LHCN-M2 (cell line): ENCODE measurements at places on chromosomes 16 and 17.

DNA sequence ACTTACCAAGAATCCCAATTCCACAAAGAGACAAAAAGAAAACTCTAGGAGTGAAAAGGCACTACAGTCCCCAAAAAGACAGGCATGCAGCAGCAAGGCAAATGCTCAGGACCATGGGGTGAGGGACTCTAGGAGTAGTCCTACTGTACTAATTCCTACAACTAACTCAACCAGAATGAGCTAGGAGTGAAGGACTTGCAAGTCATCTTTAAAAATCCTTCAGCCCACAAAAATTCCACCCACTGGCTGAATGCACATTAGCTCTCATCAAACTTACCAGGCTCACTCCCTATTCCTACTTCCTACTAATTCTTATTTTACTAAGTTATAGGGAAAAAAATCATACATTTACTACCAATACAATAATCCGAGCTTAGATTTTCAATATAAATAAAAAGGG lies 141.7 kb upstream of the C17orf78 start:
- no peak for DNase-seq

DNA sequence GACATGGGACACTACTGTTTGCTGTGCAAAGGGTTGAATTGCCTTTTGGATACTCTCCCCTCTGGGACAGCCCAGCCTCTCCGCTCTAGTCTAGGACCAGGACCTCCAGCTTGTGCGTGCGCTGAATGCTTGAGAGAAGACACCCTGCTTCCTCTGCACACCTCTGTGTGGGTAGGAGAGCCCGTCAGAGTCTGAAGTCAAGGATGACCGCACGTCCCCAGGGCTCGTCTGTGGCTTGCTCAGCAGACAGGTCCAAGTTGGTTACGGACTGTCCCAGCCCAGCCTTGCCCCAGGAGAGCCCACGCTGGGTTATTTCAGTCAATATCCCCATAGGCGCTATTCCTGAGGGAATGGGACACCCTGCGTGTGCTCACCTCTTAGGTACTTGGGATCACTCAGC lies 3.7 kb downstream of the C16orf89 start:
- no peak for DNase-seq

- no peak for DNase-seq
These were observed 448 bp upstream of the TNFRSF12A start for GRCh38 chr16:3019594-3020246.

DNA sequence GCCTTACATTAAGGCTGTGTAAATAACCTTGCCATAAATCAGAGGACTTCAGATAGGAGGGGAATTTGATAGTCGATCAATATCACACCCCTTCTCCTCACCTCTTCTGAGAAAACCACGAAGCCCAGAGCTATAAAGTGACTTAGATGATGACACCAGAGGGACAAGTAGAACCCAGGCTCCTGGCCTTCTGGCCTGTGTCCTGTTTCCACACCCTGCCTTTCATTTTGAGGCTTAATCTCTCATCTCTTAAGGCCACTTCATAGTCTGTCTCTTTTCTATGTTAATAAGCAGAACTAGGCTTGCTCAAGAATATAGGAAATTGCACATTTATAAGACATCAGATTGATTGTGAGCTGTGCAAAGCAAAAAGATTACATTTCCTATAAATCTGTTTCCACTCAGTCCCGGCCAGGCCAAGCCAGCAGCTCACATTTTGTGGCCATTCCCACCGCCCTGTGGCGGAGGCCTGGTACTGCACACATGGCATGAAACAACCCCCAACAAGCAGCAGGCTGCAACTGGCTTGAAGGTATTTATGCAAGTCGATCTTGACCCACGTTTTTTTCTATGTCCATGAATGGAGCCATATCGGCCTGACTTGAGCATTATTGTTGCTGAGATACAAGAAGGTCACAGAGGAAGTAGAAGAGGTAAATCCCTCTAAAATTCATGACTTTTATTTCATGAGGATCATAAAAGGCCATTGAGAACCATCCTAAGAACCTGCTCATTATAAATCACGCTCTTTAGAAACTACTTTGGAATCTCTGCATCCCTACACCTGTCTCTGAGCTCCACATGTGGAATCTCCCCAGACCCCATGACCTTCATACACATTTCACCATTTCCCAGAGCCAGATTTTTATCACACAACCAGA lies 93.7 kb downstream of the PMP22 start:
- DNase-seq, result peak; percentile 49

- DNase-seq, result peak; percentile 10
These were observed 841 bp downstream of the C16orf89 start for GRCh38 chr16:5064915-5065314.

DNA sequence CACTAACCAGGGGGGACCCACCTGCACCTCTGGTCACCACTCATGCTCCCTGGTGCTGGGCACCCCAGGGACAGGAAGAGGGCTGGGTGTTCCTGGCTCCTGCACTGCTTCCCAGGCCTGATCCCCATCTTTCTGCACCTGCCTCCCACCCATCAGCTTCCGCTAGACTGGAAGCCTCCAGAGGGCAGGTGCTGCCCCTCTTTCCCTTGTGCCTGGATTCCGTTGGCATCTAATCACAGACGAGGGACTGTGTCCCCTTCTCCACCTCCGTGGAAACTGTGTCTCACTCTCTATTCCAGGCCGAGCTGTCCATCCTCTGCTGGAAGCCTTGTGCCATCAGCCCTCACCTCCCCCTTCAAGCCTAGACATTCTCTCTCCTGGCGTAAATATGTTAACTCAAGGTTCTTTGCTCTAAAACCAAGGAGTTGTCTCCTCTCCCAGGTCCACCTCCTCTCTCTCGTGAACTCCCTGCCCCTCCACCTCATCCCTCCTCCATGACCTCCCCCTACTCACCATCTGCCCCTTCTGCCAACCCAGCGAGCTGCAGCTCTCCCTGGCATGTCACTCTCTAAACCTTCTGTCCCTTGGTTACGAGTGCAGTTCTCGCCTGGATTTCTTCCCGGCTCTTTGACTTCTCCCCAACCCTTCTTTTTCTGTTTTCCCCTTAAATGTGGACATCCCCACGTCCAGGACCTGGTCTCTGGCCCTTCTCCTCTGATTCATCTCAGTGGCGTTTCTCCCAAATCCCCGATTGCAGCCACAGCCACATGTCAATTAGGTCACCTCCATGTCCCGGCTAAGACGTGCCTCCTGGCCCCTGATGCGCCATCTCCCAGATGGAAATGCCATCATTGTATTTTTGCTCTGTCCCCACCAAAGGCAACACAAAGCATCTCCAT lies 107.7 kb downstream of the SEC14L1 start:
- DNase-seq, result no peak

- DNase-seq, result no peak
These were observed 11.6 kb upstream of the ZFPM1 start for GRCh38 chr16:88441460-88441859.

GRCh38 chr17:14590459-14591250 lies 289.8 kb downstream of the HS3ST3B1 start:
- no peak for DNase-seq

DNA sequence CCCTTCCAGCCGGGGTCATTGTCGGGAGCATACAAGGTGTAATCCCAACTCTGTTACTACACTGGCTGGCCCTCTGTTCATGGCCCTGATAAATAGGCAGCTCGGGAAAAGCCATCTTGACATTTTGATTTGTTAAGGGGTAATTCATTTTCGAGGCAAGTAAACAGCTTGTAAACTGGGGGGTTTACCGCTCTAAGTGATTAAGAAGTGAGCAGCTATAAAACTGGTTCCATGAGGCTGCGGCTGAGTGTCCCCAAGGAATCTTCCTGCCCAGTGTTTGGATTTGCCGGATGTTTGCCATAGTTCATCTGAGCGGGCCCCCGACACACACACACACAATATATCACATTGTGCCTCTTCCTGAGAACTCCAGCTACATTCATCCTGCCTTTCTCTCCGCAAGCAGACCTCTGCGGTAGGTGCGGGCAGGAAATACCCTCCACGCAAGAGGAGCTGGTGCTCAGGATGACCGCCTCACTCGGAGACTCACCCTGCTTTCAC lies 92.2 kb downstream of the SOCS1 start:
- DNase-seq, result no peak

GRCh38 chr16:72317446-72317845 lies 145.5 kb upstream of the PMFBP1 start:
- DNase-seq, result peak; percentile 76

GRCh38 chr16:15996432-15997109 lies 47.2 kb downstream of the ABCC1 start:
- DNase-seq, result peak; percentile 93

DNA sequence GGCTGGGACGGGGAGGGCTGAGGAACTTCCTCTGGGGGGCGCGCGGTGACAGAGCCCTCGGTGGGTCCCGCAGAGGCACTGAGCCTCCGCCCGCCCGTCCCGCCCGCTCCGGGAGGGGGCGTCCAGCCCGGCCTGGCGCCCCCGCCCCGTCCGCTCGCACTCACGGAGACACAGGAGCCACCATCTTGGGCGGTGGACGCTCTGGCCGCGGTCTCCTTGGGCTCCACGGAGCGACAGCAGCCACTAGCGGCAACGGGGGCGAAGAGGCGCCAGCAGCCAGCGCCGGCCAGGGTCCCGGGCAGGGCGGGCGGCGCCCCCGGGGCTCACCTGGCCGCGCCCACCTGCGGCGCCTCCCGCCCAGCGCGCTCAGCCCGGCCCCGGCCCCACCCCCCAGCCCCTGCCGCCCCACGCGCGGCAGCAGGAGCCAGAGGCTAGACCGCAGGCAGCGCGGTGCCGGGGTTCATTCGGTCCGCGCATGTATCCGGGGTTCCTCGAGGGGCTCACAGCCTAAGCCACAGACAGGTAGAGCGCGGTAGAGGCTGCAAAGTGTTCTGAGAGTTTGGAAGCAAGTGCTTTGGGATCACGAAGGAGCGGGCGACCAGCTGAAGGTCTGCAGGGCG lies at the start of gene C17orf113:
TSS of gene C17orf113 (minus strand) at position 209 of the 620 bp plus-strand sequence. CDS start 7,225 bp downstream, outside the sequence.
- DNase-seq, result no peak

GRCh38 chr17:37384560-37385149 lies 8.9 kb downstream of the C17orf78 start:
- no peak for DNase-seq

GRCh38 chr17:27593232-27593856 lies 37.6 kb upstream of the LGALS9 start:
- DNase-seq, result no peak

GRCh38 chr17:62631086-62631935 lies 3.8 kb downstream of the MRC2 start:
- no peak for DNase-seq

GRCh38 chr16:6081320-6081976 lies 983.9 kb upstream of the EEF2KMT start:
- no peak for DNase-seq

- no peak for DNase-seq
These were observed 27.1 kb downstream of the SCPEP1 start for GRCh38 chr17:57004944-57005579.

DNA sequence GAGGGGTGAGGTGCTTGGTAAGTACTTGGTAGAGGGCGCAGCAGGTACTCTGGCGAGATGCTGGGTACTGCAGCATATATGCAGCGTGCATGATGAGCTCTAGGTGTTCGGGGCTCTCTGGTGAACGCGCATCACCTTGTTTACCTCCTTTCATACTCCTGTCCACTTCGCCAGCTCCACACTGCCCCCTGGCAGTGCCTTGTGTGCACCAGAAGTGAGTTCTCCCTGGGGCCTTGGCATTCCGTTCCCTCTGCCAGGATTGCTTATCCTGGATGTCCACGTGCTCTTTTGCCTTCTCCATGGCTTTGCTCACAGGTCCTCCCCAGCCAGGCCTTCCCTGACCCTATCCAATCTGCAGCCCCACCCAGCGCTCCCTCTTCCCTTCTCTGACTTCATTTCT lies 154.2 kb downstream of the MRM1 start:
- DNase-seq, result no peak

- no peak for DNase-seq
These were observed 310.3 kb upstream of the CCL2 start for GRCh38 chr17:33944826-33945225.

- peak; percentile 87 for DNase-seq
These were observed 5.6 kb downstream of the PNPO start for GRCh38 chr17:47946929-47947397.

DNA sequence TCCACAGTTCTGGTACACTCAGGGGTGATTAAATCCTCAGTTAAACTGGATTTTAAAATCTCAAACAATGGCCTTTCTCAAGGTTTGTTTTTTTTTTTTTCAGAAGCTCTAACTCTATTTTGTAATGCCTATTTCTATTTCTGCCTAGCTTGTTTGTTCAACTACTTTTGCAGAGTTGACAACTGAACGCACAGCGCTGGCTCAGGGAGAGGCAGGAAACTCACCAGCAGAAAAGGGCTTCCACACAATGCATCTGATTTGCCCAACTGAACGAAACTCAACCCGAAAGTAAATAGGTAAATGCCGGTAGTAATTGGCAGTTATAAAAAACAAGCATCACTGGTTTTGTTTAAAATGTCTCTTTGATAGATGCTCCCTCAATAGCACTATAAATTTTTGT lies 52.7 kb upstream of the CNEP1R1 start:
- DNase-seq, result no peak

- no peak for DNase-seq
These were observed 3.5 kb upstream of the ITGAE start for GRCh38 chr17:3804503-3804931.

- DNase-seq, result no peak
These were observed 205.4 kb upstream of the CIBAR2 start for GRCh38 chr16:85317704-85318103.

- no peak for DNase-seq
These were observed 24.3 kb downstream of the G6PC1 start for GRCh38 chr17:42924891-42925290.

DNA sequence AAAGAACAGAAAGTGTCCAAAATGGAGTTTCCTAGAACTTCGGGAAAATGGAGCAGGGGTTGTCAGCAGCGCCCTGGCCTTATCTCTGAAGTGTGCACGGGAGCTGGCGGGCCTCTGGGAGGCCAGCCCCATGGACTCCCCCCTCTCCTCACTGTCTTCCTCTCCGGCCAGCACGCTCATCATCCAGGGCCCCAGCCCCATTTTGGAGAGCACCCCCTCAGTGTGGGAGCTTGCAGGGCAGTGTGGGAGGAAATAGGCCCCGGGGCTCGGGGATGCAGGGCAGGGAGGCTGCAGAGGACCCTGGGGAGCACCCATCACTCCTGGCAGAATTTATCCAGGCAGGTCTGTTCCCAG lies 4.9 kb upstream of the PABPN1L start:
- no peak for DNase-seq

DNA sequence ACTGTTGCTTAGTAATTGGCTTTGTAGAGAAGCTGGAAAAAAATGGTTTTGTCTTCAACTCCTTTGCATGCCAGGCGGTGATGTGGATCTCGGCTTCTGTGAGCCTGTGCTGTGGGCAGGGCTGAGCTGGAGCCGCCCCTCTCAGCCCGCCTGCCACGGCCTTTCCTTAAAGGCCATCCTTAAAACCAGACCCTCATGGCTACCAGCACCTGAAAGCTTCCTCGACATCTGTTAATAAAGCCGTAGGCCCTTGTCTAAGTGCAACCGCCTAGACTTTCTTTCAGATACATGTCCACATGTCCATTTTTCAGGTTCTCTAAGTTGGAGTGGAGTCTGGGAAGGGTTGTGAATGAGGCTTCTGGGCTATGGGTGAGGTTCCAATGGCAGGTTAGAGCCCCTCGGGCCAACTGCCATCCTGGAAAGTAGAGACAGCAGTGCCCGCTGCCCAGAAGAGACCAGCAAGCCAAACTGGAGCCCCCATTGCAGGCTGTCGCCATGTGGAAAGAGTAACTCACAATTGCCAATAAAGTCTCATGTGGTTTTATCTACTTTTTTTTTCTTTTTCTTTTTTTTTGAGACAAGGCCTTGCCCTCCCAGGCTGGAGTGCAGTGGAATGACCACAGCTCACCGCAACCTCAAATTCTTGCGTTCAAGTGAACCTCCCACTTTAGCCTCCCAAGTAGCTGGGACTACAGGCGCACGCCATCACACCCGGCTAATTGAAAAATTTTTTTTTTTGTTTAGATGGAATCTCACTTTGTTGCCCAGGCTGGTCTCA lies 6.2 kb upstream of the TMEM235 start:
- DNase-seq, result no peak
